ENCODE measurements at places on chromosomes 1 and 21. TPM values are rescaled to one million over a fixed set of nuclear protein-coding genes. Genes with fewer than 3 reads are reported as not detected.

NCMAP gene
- under 0.01 TPM for total RNA-seq

OR2G6 gene
- total RNA-seq: not detected

CFHR5 gene
- total RNA-seq: not detected

F3 gene
- total RNA-seq: 24.9 TPM

PCBP3 gene
- total RNA-seq: 7.3 TPM

PPP1R15B gene
- 42.4 TPM for total RNA-seq

FMOD gene
- total RNA-seq: 1.6 TPM

CR1 gene
- total RNA-seq: 0.41 TPM

LRRIQ3 gene
- total RNA-seq: 0.82 TPM

RXRG gene
- total RNA-seq: 42.0 TPM

PRRX1 gene
- total RNA-seq: 6.5 TPM

TCP10L gene
- 2.0 TPM for total RNA-seq

TAL1 gene
- 1.2 TPM for total RNA-seq

COL6A2 gene
- total RNA-seq: 15.5 TPM

Measured in frontal cortex (tissue), 4 donors.